ENCODE measurements at places on chromosomes 11 and 22. TPM values are rescaled to one million over a fixed set of nuclear protein-coding genes. Genes with fewer than 3 reads are reported as not detected.

FGF4 gene
- not detected for total RNA-seq

BBOX1 gene
- total RNA-seq: 22.6 TPM

INS gene
- not detected for total RNA-seq

FAM111B gene
- 0.23 TPM for total RNA-seq

BANF1 gene
- total RNA-seq: 67.3 TPM

DRD2 gene
- total RNA-seq: not detected

ZPR1 gene
- total RNA-seq: 53.4 TPM

CALCB gene
- 0.18 TPM for total RNA-seq

BIK gene
- 0.25 TPM for total RNA-seq

OR8G1 gene
- total RNA-seq: not detected

C11orf16 gene
- not detected for total RNA-seq

OR4C5 gene
- not detected for total RNA-seq

MS4A12 gene
- total RNA-seq: not detected

PGA4 gene
- 0.53 TPM for total RNA-seq

WBP2NL gene
- total RNA-seq: 0.53 TPM

OVCH2 gene
- not detected for total RNA-seq

MS4A3 gene
- total RNA-seq: 0.25 TPM

SHANK3 gene
- 22.8 TPM for total RNA-seq

PRG3 gene
- total RNA-seq: not detected

MS4A6E gene
- not detected for total RNA-seq

HBD gene
- total RNA-seq: 2.1 TPM

CCDC89 gene
- 0.28 TPM for total RNA-seq

CENPM gene
- total RNA-seq: not detected

DERL3 gene
- 4.7 TPM for total RNA-seq

SPTY2D1 gene
- total RNA-seq: 6.8 TPM

C11orf86 gene
- total RNA-seq: not detected

FOLR2 gene
- 5.8 TPM for total RNA-seq

DDIAS gene
- 0.75 TPM for total RNA-seq

PRRG4 gene
- 12.2 TPM for total RNA-seq

DDB1 gene
- 105 TPM for total RNA-seq

FJX1 gene
- 0.73 TPM for total RNA-seq

TP53I11 gene
- 8.7 TPM for total RNA-seq

IMMP1L gene
- 11.4 TPM for total RNA-seq
